Osteocyte (in vitro differentiated cells): ENCODE measurements at places on chromosomes 16 and 17. TPM values are rescaled to one million over a fixed set of nuclear protein-coding genes. Genes with fewer than 3 reads are reported as not detected.

DNA sequence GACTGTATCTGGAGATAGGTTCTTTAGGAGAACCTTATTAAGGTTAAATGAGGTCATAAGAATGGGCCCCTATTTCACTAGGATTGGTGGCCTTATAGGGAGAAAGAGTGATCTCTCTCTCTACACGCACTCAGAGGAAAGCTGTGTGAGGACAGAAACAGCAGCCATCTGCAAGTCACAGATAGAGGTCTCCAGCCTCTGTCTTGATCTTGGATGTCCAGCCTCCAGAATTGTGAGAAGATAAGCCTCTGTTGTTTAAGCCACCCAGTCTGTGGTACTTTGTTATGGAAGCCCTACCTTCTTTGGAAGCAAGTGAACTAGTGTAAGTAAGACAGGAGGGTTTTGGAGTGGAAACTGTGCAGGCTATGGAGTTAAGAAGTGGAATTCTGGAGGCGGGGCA, 93.2 kb downstream of the ELAC2 start:
- no peak for DNase-seq

DNA sequence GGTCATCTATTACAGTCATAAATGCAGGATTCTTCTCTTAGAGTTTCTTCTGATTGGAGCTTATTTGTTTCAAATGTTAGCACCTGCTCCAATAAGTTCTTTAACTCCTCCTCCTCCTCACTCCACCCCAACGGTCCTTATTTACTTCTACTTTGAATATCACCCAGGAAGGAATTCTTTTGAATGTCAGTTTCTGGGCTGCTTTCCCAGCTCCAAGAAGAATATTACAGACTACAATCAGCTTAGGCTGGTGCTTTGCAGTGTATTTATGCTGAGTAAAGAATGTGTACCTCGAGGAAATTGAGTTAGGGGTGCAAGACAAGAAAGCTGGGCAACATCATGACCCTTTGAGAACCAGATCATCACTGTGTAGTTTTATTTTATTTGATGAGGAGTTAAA, 30.8 kb downstream of the MAP3K3 start:
- no peak for DNase-seq

- DNase-seq = peak; percentile 94
These were observed 4.2 kb downstream of the MNT start for GRCh38 chr17:2396568-2397246.

DNA sequence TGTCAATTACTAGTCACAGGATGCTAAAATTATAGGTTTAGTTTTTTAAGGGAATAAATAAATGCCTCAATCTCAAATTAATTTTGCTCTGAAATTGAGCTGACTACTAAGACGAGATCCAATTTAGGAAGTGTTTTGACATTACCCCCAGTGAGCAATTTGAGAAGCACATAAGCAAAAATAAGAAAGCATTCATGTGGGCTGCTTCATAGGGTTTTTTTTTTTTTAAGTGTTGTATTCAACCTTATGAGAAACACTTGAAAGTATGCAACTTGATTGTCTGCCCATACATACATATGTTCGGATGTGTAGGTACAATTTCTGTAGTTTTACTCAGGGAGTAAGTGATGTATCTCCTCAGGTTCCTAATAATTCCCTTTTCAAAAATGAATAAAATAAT, 77.6 kb downstream of the PRKCA start:
- no peak for DNase-seq

- peak; percentile 86 for DNase-seq
These were observed 727 bp downstream of the CORO7 start for GRCh38 chr16:4415538-4416199.

GRCh38 chr16:57734308-57734924, 1.2 kb upstream of the KATNB1 start:
- no peak for DNase-seq

DNA sequence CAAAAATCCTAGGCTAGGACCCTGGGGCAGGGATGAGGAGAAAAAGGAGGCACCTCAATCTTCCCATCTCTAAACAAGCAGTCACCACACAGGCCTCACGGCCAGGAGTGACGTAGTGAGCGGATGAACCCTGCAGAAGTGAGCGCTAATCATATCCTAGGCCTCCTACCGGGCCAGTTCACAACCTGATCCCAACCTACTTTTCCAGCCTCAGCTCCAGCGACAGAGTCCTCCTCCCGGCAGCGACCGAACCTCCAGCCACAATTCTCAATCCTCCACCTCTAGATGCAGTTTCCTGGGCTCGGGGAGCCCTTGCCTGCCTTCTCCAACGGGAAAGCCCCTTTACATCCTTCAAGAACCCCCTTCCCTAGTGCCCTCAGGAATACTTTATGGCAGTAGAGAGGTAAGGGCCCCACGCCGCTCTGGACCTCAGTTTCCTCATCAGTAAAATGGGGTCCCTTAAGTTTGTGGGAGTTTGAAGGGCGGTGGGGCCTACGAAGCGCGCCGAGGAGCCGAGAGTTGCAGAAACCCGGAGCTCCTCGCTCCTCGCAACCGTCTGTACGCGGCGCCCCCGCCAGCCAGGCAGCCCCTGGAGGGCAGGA, 1.4 kb downstream of the ZNF668 start:
- no peak for DNase-seq

MTHFSD gene
- total RNA-seq = 12.1 and 14.1 TPM in 2 replicates
